ENCODE measurements at places on chromosomes 6 and 20.
A peak's percentile ranks its signal among the peaks of the same experiment; 100 is the strongest.

- DNase-seq = no peak
Observed at GRCh38 chr6:39561536-39562266, 163.5 kb downstream of the KIF6 start.

DNA sequence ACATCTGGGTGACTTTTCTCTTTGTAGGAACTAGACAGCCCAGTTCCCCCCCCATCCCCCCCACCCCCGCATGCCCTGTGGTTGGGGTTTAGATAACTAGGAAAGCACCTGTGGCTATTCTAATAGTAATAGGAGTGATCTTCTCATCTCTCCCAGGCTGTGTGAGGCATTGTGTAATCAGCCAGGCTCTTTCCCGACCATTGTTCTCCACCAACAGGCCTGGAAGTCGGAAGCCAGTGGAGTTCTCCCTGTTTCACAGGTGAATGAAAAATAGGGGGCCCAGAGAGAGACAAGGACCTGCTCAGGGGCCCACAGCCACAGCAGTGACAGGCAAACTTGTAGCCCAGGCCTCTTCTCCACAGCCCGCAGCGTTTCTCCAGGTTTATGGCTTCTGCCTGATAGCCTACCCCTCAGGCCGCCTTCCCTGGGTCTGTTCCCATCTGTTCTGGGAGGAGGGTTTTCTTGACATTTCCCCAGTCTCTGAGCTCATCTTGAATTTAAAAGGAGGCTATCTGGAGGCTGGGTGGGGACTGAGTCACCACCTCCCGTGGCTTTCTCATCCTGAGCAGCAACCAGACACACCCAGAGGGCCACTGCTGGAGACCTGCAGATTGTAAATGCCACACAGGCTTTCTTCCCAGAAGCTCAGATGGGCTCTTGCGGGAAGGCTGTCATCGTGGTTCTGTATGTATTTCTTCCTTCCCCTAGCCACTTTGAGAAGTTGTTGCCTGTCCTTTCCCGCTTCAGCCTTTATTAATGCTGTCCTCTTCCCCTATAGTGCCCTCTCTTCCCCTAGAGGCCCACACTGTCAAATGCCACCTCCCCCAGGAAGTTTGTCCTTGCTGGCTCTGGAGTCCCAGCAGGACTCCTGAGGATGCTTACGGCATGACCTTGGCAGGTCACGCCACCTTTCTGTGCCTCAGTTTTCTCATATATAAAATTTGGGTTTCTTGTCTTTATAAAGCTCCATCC, 75.9 kb upstream of the MYL9 start:
- DNase-seq = peak; percentile 92

GRCh38 chr20:41064377-41064776, 35.8 kb downstream of the TOP1 start:
- no peak for DNase-seq

DNA sequence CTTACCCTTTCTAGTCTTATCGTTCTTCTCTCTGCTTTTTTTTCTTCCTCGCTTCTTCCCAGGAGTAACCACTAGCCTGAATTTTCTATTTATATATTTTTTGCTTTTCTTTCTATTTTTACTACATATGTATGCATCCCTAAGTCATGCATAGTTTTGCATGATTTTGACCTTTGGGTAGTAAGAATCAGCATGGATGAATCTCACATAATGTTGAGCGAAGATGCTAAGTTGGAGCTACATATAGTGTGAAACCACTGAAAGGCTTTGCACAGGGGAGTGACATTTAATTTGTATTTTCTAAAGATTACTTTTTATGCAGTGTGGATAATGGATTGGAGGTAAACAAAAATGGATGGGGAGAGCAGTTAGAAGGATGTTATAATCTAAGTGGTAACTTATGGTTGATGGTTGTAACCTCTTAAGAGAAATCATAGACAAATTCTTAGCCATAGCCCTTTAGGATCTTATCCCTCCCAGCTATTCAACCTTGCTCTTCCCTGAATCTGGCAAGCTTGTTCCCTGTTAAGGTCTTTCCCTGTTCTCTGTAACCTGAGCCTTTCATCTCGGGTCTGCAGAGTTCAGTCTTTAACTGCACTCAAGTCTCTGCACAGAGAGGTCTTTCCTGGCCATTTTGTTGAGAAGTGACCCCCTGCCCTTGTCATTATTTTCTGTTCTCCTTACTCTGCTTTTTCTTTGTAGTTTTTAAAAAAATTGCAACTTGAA, 18.0 kb downstream of the PEX7 start:
- no peak for DNase-seq

DNA sequence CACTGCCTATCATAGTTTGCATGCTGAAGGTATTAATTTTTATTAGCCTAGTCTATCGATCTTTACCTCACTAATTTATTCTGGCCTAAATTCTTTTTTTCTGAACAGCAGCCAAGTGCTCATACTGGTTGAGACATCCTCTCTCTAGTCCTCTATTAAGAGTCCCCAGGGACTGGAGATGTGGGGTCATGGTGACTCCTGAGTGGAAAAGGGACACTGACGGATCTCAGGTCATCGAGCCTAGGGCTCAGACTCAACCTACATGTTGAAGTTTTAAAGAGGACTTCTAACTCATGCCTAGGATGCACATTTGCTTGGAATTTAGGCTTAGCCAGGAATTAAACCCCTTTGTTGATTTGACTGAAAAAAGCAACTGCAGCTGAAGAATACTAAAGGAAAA, 378.1 kb downstream of the BTBD9 start:
- DNase-seq = no peak

- no peak for DNase-seq
Observed at GRCh38 chr6:44349904-44350649, 7.6 kb downstream of the SPATS1 start.

DNA sequence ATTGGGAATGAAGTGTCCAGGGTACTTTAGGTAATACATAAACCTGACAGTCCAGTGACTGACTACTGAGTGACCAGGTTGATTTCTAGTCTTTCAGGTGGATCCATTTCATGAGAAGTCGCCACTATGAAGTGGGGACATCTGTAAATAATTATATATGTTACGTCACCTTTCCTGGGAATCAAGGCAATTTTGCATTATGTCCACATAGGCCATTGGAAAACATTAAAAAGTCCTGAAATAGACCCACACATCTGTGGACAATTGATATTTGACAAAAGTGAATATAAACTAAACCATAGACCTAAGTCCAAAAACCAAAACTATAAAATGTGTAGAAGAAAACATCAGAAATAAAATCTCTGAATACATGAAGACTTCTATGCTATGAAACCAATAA, 231.5 kb downstream of the C6orf118 start:
- no peak for DNase-seq

GRCh38 chr6:42929821-42930360, 611 bp downstream of the CNPY3 start:
- peak; percentile 77 for DNase-seq

GRCh38 chr6:3312604-3313231, 54.0 kb downstream of the PSMG4 start:
- DNase-seq = no peak

DNA sequence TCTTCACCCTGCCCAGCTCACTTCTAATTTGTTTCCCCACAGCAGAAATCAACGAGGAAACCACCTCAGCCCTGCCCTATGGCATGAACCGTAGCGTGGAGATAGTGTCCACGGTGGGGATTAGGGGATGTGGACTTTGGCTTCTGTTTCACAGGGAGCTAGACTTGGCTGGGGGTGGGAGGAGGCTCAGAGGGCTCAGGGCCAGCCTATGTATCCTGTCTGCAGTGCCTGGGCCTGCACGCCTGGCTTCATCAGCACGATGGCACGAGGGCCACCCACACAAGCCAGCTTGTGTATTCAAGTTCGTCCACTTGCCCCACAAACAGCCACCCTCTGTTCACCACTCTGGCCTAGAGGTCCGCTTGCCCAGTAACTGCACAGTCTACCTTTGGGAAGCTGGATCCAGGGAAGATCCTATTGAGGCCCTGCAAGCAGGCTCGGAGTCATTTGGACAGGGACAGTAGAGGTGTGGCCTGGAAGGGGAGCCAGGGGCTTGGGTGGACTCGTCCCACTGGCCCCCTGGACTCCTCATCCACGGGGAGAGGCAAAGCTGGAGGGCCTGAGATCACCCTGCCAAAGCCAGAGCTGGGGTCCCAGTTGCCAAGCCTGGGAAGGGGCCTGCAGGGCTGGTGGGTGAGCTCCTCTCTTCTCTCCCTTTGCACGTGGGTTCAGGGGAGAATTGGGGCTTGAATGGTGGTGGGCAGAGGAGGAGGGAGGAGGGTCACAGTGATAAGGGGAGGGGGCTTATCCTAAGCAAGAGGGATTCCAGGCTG, 38.0 kb upstream of the FAM83D start:
- DNase-seq = no peak

DNA sequence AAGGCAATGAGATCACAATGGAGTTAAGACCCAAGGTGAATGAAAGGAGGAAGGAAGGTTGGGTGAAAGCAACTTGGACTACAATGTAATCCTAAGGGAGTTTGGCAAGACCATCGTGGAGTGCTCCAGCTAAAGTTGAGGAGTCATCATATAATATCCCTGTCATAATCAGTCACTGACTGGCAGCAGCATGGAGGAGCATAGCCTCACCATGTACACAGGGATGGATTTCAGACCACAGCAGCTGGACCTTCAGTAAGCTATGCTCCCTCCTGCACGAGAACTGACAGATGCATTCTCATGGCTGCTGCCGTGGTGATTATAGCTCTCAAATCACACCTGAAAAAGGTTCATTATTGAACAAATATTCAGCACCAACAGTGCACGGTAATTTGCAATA, 43.0 kb downstream of the GOPC start:
- no peak for DNase-seq

GRCh38 chr6:158663625-158664165, 13.8 kb downstream of the SYTL3 start:
- DNase-seq = no peak

DNA sequence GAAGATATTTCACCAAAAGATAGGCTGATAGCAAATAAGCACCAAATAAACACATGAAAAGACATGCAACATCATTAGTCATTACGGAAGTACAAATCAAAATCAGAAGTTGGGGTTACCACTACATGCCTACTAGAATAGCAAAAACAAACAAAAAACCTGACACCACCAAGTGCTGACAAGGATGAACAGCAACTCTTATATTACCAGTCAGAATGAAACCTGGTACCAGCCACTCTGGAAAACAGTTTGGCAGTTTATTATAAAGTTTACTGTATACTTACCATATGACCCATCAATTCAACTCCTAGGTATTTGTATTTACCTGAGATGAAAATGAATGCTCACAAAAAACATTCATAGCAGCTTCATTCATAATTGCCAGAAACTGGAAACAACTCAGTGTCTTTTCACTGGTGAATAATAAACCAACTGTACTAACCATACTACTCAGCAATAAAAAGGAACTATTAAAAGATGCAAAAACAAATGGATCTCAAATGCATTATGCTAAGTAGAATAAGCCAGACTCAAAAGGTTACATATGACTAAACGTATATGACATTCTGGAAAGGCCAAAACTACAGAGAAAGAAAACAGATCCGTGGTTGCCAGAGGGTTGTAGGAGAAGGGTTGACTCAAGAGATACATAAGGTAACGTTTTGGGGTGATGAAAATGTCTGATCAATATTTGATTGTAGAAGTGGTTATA, 33.0 kb downstream of the NUP153 start:
- DNase-seq = no peak
